ENCODE measurements at places on chromosomes 6 and 20.

GRCh38 chr20:14951105-14951504 lies 613.7 kb upstream of the FLRT3 start:
- no peak for DNase-seq

DNA sequence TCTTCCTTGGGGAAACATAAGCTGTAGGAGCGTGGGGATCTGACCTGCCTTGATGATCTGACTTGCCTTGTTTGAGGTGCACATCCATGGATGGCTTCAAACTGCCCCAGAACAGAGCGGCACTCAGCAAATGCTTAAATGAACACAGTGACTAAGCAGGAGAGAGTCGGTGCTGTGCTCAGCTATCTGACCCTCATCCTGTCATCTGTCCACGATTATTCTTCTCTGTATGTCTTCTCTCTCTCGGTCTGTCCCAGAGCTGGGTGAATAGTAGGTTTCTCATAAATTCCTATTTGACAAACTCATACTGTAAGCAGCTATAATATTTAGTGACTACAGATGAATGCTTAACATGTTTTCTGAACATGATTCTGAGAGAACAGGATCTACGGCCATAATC lies 37.3 kb downstream of the TRAM2 start:
- no peak for DNase-seq

DNA sequence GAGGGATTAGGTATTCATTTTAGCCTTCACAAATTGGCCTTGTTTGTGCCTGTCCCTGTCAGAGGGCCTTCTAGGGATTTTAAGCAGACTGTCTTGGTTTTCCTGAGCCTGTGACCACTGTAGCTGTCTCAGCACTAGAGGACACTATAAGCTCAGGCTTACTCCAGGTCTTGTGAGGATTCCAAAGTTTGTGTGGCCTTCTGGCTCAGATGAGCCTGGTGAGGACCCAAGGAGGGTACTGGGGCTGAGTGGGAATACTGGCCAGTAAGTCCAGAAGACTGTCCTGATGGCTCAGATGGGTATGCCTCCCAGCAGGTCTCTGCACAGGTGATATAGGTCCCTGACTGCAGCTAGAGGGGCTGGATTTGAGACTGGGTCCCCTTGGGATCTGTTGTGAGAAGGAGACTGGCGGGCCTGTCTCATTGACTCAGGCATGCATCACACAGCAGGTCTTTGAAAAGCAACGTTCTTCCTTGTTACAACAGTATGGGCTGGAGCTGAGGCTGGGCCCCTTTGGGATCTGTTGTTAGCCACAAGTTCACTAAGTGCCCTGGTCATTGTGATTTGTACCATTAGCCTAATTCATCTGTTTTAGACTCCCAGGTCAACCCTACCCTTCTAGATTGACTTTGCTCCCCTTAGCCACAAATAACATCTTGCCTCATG lies 26.3 kb upstream of the TFB1M start:
- no peak for DNase-seq

GRCh38 chr6:133898263-133898662 lies 9.3 kb downstream of the TCF21 start:
- no peak for DNase-seq

DNA sequence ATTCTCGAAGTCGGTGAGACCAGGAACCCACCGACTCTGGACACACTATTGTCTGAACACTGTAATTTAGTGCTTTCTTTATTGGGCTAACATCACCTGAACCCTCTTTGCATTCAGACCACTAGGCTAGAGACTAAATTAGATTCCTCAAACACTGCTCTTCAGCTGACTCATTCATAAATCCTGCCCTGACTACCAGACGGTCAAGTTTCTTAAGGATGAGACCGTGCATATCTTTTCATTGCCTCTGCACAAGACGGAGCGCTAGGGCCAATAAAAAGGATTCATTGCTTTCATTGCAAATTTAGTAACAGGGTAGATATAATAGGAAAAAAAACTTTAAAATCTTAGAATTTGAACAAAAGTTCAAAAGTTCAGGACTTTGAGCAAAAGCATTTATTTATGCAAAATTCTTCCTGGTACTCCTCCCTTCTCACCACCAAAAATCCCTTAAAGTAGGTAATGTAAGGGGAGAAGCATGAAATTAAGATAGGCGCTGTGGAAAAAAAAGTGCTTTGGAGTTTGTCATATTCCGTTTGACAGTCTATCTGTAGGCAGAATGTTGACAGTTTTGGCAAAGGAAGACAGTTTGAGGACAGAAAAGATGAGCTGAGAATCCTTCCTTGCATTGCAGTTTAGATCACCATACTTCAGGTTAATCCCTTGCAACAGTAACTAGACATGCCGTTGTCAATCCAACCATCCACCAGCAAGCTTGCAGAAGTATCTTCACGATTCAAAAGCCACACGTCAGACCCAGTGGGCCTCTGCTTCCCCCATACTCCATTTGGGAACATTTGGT lies 328.6 kb upstream of the JARID2 start:
- DNase-seq, result no peak

DNA sequence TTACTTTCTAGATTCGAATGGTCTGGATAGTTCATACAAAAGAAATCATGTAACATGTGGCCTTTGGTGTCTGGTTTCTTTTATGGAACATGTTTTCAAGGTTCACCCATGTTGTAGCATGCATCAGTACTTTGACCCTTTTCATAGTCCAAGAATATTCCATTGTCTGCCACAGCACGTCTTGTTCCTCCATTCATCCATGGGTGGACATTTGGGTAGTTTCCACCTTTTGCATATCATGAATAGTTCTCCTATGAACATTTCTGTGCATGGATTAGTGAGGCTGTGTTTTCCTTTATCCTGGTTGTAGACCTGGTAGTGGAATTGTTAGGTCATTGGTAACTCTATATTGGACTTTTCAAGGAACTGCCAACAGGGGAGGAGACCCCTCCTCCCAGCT lies 31.7 kb downstream of the GSTA3 start:
- DNase-seq, result no peak

GRCh38 chr20:60031107-60031506 lies 72.9 kb downstream of the CDH26 start:
- no peak for DNase-seq

GRCh38 chr6:167856999-167857660 lies 30.4 kb downstream of the AFDN start:
- DNase-seq, result no peak

- no peak for DNase-seq
Measured at GRCh38 chr20:38326309-38326708, 20.0 kb upstream of the LBP start.

DNA sequence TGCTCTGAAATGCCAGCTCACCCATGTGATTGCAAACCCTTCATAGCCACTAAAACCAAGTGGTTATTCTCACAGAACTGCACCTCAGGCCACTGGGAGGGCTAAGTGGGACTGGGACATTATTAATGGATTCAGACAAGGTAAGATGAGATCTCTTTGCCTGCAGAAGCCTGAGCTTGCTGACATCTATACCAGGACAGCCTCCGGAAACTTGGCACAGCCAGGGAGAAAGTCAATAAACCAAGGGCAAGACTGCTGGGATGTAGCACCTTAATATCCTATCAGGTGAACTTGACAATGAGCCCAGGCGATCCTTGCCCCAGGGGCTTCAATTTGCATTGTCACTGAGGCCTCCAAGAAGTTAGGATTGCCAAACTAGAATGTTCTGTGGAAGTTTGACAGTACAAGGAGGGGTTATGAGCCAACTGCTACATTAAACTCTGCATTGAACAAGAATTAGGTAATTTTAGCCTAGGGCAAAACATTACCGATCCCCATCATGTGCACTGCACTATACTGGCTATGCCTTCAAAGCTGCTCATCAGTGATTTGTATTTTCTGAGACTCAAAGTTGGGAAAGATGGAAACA lies 60.1 kb upstream of the RALGAPA2 start:
- no peak for DNase-seq

GRCh38 chr6:36598739-36599318 lies 4.7 kb downstream of the SRSF3 start:
- DNase-seq, result no peak

DNA sequence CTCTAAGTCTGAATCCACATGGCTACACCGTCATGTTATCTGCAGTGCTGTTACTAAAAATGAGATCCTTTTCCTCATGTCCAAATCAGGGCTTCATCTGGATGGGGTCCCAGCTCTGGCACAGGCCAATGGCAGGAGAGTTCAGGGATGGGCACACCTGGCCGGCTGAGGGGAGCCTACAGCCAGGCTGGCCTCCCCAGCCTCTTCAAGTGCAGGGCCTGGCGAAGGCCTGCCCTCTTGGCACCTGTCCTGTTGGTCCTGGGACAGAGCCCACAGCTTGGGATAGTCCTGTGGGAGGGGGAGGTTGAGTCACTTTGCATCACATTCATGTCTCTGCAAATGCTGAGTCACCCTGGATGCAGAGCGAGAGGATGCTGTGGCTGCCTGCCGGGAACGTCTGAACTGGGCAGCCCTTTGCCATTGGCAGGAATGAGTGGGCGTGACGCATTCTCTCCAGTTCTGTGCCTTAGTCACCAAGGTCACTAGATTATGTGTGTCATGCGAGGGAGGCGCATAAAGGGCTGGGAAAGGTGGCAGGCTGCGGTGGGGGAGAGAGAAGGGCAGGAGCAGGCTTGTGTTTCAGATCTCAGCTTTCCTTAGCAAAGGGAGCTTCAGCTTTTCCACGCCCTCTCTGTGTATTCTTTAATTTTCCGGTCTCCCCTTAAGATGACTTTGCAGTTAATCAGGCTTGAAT lies 223.2 kb upstream of the ECI2 start:
- DNase-seq, result no peak

GRCh38 chr20:8305449-8305978 lies 173.4 kb downstream of the PLCB1 start:
- DNase-seq, result peak; percentile 31

GRCh38 chr6:158122048-158122447 lies 46.0 kb downstream of the SERAC1 start:
- no peak for DNase-seq
